ENCODE measurements at places on chromosomes 5 and 9.

GRCh38 chr5:166962461-166962860, 1329.0 kb upstream of the WWC1 start:
- no peak for DNase-seq

- no peak for DNase-seq
Observed at GRCh38 chr5:172046593-172046992, 40.2 kb upstream of the FBXW11 start.

DNA sequence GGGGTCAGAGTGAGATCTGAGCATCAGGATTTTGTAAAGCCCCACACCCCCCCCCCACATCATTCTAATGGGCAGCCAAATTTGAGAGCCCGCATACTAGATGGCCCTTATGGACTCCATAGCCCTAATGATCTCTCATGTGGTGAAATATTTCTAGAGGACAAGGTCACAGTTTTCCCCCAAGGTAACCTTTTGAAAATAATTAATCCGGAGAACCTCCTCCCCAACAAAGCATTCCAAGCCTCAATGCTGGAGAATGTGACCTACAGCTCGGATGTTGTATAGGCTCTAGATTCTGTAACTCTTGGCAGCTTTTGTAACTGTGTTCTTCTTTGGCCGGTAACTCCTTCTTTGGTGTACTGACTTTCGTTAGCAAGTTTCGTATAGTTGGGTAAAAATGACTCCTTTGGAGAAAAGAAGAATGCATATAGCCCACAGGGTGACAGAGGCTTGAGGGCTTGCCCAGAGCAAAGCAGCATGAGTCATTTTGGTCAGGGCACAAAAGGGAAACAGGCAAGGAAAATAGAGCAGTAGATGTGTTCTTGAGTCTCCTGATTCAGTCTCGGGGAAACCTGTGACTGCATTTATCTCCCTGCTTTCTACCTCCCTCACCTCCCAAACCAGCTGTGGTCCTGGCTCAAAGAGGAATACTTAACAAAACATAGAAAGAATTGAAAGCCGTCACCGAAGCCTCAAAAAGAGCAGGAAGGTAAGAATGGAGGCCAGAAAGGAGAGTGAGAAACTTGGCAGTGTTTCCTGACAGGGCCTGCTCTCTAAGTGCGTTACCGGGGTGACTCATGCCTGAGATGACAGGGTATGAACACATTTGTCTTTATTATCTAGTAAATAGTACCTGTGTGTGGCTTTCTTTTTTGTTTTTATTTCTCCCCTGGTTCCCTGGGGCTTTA, 6.6 kb upstream of the XPA start:
- DNase-seq: peak; percentile 74

- peak; percentile 2 for DNase-seq
Observed at GRCh38 chr9:127273326-127273725, 8.8 kb downstream of the GARNL3 start.

- DNase-seq: no peak
Observed at GRCh38 chr9:32986971-32987370, 14.5 kb downstream of the APTX start.

DNA sequence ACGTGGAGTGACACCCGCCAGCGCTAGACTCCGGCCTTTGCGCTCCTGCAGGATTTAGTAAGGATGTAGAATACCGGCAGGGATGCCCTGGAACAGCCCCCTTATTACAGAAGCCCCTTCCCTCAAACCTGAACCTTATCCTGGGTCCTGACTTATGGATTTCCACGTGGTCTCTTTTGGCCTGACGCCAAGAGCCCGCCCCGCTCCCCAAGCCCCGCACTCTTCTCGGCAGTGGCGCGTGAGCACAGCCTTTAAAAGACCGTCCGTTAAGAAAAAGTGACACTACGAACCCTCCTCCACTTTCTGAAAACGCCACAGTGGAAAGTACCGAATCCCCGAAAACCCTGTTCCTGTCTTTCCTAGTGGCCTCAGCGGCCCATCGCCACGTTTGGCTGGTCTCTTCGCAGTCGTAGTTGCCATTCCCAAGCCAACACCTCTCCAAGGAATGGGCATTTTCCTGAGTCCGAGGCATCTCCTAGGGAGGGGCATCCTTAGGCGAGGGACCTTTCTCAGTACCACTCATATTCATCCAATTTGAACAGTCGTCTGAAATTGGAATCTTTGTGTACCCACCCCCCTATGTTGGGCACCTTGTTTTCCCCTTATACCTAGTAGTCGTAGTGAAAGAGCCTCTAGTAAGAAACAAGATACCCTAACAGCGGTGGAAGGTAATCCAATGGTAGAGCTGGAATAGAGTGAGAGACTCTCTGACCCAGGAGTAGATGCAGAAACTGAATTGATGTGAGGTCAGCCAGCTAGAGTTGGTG, 732 bp upstream of the MCIDAS start:
- DNase-seq: no peak

- peak; percentile 100 for DNase-seq
Observed at GRCh38 chr5:136001466-136001981, 27.3 kb upstream of the TGFBI start.

DNA sequence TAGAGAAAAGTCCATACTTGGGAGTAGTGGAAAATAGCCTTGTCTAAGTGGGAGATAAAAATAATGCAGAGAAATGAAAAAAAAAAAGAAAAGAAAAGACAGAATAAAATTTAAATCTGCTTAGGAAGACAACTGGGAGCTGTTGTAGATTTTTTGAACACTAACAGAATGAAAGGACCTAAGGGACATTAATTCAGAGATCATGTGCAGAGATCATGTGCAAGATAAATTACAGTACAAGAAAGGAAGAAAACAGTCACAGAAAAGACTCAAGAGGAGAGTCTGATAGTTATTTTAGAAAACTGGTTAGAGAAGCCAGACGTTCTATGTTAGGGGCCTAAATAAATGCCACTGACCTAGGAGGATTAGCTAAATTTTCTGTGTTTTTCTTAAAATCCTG, 1226.8 kb upstream of the NUDT12 start:
- no peak for DNase-seq

DNA sequence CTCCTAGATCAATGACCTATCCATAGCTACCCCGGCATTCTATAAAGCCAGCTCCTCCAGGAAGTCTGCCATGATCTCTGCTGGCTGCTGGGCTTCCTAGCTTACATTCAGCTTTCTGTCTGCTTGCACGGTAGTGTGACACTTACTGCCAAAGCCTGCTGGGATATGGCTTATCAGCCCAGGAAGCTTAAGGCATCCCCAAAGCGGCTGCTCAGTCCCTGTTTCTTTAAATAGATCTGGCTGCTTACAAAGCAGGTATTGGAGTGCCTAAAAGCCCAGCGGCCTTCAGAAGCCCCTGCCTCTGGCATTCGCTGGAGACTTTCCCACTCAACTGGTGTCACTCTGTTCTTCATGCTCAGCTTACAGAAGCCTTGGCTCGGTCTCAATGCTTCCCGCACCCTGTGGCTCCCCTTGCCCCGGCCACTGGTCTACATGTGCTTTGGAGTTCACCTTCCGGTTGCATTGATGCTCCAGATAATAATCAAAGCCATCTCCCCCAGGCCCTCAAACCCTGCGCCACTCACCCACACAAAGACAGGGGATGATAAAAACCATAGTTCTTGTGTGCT, 31.3 kb upstream of the STRBP start:
- DNase-seq: no peak

DNA sequence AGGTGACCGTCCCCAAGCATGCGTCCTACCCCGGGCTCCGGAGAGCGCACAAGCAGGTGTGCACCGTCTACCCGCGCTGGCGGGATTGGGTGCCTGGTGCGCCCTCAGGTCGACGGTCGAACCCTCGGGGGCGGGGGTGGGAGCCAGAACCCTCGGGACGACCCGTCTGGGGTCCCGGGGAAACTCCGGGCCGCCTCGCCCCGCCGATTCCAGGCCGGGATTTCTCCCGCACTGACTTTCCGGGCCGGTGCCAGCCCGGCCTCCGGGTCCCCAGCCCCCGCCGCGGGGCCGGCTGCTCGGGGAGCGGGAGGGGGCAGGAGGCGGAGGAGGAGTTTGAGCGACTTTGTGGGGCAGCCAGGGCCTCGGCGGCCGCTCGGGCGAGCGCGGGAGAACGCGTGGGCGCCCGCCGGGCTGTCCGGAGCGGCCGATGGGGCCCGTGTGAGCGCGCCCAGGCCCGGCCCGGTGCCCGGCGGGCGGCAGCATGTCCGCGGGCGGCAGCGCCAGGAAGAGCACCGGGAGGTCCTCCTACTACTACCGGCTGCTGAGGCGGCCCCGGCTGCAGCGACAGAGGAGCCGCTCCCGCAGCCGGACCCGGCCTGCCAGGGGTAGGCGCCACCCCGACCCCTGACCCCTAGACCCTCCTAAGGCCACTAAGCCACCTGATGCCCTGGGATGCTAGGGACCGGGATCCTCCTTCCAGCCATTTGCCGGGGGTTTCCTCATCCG, at the start of gene DAB2IP:
TSS of gene DAB2IP (plus strand) at position 340 of the 726 bp plus-strand sequence. CDS start at position 482, 142 bp downstream.
- peak; percentile 58 for DNase-seq

DNA sequence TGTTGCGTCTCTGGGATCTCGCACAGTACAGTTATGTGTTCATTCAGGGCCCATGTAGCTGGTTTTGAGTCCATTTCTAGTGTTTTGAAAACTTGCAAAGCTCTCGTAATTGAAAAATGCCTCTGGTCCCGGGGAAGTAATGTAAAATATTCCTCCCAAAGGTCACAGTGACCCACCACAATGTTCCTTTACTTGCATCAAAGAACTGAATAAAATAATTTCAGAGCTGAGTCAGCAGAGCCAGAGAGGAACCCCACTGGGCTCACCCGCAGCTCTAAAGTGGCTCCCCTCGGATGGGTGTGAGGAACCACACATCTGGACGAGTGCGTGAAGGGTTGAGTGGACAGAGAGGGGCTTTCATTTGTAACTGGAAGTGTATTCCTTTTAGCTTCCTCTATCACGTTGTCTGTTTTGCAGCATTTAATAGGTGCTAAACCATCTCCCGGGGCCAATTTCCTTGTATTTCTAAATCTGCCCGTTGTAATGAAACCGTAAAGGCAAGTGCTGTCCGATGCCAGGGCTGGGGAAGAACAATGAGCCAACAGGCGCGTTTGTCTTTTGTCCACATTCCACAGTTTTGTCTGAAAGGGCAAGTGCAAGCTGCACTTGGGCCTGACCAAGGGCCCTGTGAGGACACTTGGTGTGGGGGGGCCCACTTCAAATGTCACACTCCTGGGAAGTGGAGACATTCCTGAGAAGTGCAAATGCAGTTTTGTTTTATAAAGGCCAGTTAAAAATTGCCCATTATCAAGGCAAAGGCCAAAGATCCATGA, 29.9 kb downstream of the COL5A1 start:
- peak; percentile 62 for DNase-seq

DNA sequence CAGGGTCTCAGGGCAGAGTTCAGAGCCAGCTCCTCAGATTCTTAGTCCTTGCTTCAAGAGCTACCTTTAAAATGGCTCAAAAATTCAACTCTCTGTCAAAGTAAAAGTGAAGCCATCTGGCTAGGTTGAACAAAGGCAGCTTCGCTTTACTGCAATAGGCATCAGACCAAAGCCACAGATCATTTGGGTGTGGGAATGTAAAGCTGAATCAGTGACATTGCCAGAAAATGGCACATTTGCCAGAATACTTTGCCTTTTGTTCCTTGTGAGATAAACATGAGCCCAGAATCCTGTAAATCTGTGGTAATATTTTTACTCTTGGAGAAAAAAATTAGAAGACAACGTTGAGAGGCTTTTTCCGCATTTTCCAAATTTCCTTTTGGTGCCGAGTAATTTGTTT, 210.5 kb downstream of the PALM2AKAP2 start:
- DNase-seq: peak; percentile 65

- no peak for DNase-seq
Observed at GRCh38 chr9:126885131-126885641, 24.7 kb downstream of the ZBTB34 start.

DNA sequence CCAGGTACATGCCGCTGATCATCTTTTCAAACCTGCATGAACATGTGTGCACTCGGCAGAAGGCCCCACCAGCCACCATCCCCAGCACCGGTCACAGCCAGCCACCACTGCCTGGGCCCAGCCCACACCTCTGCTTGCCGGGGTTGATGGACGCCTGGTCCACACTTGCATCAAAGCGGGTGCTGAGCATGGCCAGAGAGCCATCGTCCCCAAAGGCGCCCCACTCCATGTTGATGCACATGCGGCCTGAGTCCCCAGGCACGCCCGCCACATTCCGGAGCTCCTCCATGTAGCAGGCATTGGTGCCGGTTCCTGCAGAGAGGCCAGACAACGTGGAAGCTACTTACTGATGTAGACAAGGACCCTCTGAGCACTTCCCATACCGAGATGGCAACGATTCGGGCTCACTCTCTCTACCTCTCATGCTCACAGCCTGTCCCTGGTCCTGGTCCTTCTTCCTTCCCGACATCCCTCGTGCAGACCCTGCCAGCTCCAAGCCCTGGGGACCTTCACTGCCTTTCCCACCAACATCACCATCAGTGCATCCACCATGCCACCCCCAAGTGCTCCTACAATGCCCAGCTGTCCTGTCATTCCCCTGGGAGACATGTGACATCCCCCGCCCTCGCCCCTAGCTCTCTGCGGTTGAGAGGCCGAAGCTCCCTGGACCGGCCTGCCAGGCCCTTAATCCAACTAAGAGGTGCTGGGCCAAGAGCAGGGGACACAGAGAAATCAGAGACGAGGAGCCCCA, 17.2 kb downstream of the HK3 start:
- DNase-seq: no peak

DNA sequence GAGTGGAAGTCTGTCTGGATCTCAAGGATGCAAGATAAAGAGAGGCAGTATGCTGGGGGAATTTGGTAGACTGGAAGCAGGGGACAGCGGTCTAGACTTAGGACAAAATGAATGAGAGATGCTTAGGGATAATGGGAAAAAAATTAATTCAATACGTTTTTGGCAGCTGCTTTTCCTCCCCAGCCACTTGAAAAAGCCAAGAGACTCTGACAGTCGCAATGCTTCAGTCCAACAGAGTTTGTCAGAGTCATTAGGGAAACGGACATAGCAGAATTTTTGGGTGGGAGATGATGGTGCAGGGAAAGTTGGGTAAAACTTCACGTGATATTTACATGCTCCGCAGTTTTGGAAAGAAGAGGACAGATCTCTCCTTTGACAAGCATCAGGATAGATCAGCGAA, 129.7 kb downstream of the GOLPH3 start:
- peak; percentile 12 for DNase-seq

GRCh38 chr5:10329820-10330481, 22.2 kb upstream of the CMBL start:
- peak; percentile 94 for DNase-seq

- no peak for DNase-seq
Observed at GRCh38 chr5:136458481-136458880, 93.1 kb upstream of the TRPC7 start.

DNA sequence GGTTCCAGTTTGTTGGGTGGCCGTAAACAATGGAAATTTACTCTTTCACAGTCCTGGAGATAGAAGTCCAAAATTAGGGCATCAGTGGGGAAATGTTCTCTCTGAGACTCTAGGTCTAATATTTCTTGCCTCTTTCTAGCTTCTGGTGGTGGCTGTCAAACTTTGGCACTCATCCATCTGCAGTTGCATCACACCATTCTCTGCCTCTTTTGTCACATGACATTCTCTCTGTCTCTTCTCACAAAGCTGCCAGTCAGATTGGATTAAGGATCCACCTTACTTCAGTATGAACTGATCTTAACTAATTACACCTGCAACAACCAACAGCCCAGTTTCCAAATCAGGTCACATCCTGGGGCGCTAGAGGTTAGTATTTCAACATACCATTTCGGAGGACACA, 222.9 kb upstream of the FTMT start:
- DNase-seq: no peak

Data from fibroblast of upper back skin (primary cell).